Large intestine (tissue), 12 donors: ENCODE measurements at places on chromosomes 1 and 21.

GRCh38 chr21:38434913-38435533, 63.3 kb downstream of the ERG start:
- H3K4me1 ChIP-seq = no peaks in the 10 kb centered on the region
- no peak overlapping the region for H3K27ac ChIP-seq
- no peak for DNase-seq
- H3K27me3 ChIP-seq = no peaks in the 10 kb centered on the region

DNA sequence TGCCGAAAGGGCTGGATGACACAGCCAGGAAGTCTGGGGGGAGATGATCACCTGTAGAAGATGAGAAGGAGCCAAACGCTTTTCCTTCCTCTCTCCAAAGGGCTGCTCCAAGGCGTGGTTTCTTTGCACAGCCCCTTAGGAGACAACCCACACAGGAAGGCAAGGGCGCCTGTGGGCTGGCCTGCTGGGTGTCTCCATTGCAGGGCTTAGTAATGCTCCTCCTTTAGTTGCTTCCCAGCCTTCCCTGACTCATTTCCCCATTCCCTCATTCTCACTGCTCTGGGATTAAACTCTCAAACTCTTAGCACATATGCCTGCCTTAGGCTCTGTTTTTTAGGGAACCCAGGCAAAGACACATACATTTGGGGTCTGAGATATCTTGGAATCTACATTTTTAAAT, 1.7 kb upstream of the CLCA1 start:
- H3K27ac ChIP-seq = no peak overlapping the region
- DNase-seq = no peak
- H3K4me1 ChIP-seq = no peaks in the 10 kb centered on the region
- H3K36me3 ChIP-seq = no peaks in the 10 kb centered on the region
- H3K27me3 ChIP-seq = no peaks in the 10 kb centered on the region
- no peak overlapping the region for H3K4me3 ChIP-seq

GRCh38 chr21:34528131-34528561, 16.1 kb upstream of the KCNE1 start:
- H3K4me3 ChIP-seq = no peak overlapping the region
- no peaks in the 10 kb centered on the region for H3K36me3 ChIP-seq
- H3K27me3 ChIP-seq = no peaks in the 10 kb centered on the region
- no peak for DNase-seq
- H3K4me1 ChIP-seq = peaks cover 36% of the 10 kb centered on the region

GRCh38 chr1:195462646-195463045, 1145.6 kb downstream of the KCNT2 start:
- DNase-seq = no peak
- no peaks in the 10 kb centered on the region for H3K36me3 ChIP-seq
- no peaks in the 10 kb centered on the region for H3K27me3 ChIP-seq
- H3K4me3 ChIP-seq = no peak overlapping the region
- H3K27ac ChIP-seq = no peak overlapping the region
- H3K4me1 ChIP-seq = no peaks in the 10 kb centered on the region

DNA sequence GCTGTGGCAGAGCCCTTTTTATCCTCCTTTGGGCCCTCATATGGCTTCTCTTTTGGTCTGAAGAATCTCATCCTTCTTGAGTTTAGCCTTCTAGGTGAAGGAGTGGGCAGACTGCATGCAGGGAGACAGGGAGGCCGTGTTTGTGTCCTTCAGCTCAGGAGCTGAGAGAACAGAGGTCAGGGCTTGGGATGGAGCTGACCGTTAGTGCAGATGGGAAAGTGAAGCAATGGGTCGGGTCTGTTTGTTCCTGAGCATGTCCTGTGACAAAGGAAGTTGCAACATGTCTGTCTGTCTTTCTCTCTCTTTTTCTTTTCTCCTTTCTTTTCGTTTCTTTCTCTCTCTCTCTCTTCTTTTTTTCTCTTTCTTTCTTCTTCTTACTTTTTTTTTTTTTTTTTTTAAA, 14.9 kb downstream of the MAPKAPK2 start:
- peaks cover 9% of the 10 kb centered on the region for H3K4me1 ChIP-seq
- H3K36me3 ChIP-seq = peaks cover 23% of the 10 kb centered on the region
- H3K4me3 ChIP-seq = no peak overlapping the region
- H3K27me3 ChIP-seq = no peaks in the 10 kb centered on the region
- DNase-seq = no peak
- H3K27ac ChIP-seq = no peak overlapping the region

- peak; percentile 23 for DNase-seq
- no peak overlapping the region for H3K27ac ChIP-seq
- H3K36me3 ChIP-seq = peaks cover 17% of the 10 kb centered on the region
- peaks cover 8% of the 10 kb centered on the region for H3K4me1 ChIP-seq
Measured at GRCh38 chr1:176178316-176178715, 28.8 kb downstream of the COP1 start.
